ENCODE measurements at places on chromosomes 6 and 20. TPM values are rescaled to one million over a fixed set of nuclear protein-coding genes. Genes with fewer than 3 reads are reported as not detected.

F13A1 gene
- total RNA-seq, result 0.24 TPM

ACTL10 gene
- total RNA-seq, result 0.36 TPM

MARCKS gene
- total RNA-seq, result 158 TPM

ERVFRD-1 gene
- total RNA-seq, result not detected

DNA sequence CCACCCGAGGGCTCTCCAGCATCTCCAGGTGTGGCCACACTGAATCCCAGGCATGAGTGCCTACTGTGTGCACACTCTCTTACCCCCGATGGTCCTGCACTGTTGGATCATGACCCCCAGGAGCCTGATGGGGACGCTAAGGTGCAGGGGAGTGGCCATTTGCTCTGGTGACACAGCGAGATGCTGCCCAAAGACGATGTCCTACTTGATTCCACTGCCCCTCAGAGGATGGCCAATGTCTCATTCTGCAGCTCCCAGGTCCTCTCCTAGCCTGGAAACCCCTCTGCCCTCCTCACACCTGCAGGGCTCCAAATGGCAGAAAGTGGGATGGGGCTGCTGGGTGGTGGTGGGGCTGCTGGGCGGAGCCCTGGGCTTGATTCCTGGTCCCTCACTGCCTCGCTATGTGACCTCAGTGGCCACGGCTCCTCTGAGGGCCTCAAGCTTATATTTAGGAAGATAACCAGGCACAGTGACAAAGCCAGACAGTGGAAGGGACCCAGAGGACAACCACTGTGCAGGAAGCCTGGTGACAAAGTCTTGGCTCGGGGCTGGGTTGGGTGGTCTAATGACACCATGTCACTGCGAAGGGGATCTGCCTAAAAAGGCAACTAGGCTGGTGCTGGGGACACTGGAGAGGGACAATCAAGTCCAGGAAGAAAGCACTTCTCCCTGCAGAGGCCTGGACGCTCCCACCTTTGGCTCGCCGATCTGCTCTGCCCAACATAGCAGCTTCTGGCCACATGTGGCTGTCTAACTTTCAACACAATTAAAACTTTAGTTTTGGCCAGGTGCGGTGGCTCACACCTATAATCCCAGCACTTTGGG, 28.4 kb downstream of the TGM2 start:
- no peak for DNase-seq
- H3K36me3 ChIP-seq, result no peaks in the 10 kb centered on the region
- H3K4me1 ChIP-seq, result no peaks in the 10 kb centered on the region
- no peak overlapping the region for H3K4me3 ChIP-seq
- no peak overlapping the region for H3K27ac ChIP-seq
- H3K27me3 ChIP-seq, result peaks cover 12% of the 10 kb centered on the region

SNPH gene
- 2.7 TPM for total RNA-seq

DNA sequence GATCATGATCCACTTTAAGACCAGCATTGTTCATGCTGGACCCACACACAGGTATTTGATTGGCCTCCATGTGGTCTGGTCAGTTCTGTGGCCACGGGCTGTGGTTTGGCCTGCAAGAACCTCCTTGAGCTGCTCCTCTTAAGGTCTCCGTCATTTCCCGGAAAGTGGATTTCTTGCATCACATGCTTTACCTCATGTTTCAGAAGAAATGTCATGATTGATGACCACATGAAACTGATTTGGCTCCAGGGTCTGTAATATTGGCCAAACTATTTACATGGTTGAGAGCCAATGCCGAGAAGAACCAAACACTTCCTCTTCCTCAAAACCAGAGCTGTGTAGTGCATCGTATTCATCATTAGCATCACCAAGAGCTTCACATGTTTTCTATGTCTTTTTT, 13.2 kb upstream of the RSPH3 start:
- no peak for DNase-seq
- H3K36me3 ChIP-seq, result no peaks in the 10 kb centered on the region
- no peaks in the 10 kb centered on the region for H3K4me1 ChIP-seq
- no peaks in the 10 kb centered on the region for H3K27me3 ChIP-seq
- no peak overlapping the region for H3K4me3 ChIP-seq

DNA sequence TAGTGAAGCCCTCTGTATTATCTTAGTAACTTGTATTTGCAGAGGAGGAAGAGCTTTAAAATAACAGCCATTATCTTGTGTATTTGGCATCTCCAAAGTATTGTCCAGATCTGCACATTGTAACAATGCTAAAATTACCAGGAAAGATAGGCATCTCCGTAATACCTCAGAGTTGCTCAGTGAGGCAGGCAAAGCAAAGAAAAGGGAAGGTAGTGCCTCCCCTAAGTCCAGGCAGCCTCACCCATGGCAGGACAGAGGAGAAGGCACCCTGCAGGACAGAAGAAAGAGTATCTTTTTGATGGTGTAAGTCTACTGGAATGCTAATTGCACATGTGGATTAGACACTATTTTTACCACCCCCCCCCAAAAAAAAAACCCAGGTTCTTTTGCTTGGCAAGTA, 13.6 kb upstream of the SSTR4 start:
- peaks cover 27% of the 10 kb centered on the region for H3K4me1 ChIP-seq
- no peak for DNase-seq
- no peaks in the 10 kb centered on the region for H3K36me3 ChIP-seq

SEMG1 gene
- total RNA-seq, result not detected

DNA sequence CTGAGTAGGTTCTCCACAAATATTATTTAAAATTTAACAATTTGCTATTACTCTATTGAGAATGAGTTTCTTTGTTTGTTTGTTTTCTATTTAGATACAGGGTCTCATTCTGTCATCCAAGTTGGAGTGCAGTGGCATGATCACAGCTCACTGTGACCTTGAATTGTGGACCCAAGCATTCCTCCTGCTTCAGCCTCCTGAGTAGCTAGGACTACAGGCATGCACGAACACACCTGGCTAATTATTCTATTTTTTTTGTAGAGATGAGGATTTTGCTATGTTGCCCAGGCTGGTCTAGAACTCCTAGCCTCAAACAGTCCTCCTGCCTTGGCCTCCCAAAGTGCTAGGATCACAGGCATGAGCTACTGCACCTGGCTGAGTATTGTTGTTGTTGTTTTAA, 122.2 kb downstream of the PHF3 start:
- peaks cover 7% of the 10 kb centered on the region for H3K36me3 ChIP-seq
- no peaks in the 10 kb centered on the region for H3K4me1 ChIP-seq
- no peak overlapping the region for H3K27ac ChIP-seq
- no peak for DNase-seq

DNA sequence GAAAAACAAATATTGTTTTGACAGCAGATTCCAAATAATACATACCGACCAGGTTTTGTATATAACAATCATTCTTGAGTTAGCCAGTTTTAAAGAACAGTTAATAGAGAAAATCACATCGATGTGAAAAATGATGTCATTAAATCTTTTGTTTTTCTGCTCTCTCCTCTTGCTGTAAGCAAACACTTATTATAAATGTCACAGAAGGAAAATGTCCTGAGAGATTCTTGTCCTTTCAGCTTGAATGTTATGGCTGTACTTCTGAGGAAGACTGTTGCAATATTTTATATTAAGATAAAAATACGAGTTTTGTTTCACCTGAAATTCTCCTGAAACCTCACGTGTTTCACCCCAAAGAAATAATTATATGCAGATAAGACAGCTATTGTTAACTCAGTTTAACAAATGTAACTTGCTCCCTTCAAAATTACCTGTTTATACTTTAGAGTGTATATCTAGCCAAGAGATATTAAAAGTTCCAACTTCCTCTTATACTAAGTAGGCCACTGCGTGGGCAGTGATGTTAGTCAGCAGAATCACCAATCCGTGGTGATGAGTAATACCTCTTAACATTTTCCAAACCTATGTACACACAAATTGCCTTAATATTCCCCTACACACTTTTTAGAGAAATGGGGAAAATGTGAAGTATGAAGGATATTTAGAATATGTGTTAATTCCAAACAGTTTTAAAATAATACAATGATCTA, 1111.4 kb upstream of the CITED2 start:
- no peak overlapping the region for H3K4me3 ChIP-seq
- H3K4me1 ChIP-seq, result peaks cover 8% of the 10 kb centered on the region
- H3K27ac ChIP-seq, result peak overlapping the region; percentile 12

- H3K4me3 ChIP-seq, result no peak overlapping the region
- no peak overlapping the region for H3K27ac ChIP-seq
- H3K27me3 ChIP-seq, result no peaks in the 10 kb centered on the region
- peaks cover 35% of the 10 kb centered on the region for H3K36me3 ChIP-seq
- DNase-seq, result no peak
Measured at GRCh38 chr6:128379577-128379976, 140.8 kb downstream of the PTPRK start.

SPATA25 gene
- 4.2 TPM for total RNA-seq

DNA sequence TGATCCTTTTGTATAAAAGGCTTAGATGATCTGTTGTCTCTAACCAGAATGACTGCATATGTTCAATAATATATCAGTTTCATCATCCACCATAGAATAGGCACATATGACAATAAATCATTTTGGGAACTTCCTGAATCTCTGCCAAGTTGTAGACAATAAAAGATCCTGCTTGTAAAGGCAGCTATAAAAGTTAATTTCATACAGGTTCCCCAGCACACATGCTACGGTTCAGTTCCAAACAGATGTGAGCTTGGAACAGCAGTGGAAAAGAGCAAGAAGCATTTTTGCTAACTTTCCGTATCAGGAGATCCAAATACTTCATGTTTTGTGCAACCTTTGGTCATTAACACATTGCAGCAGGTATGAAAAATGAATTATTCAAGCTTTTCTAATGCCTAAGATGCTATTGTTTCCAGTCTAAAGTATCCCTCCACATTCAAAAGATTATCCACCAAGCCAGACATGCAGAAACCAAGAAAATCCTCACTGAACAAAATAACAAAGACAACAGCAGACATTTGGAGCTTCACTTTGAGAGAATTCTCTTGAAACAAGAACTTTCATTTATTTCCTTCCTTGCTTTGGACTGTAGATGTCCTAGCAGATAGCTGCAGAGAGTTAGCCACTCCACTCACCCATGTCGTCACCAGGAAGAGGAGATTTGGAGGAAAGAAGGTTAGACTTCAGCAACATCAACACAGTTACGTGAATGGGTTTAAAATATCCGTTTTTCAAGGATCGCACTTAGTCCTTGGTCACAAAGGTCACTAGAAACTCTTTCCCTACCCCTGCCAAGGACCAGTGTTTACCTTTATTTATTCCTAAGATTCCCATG, 453.5 kb upstream of the JARID2 start:
- H3K27ac ChIP-seq, result no peak overlapping the region
- no peak overlapping the region for H3K4me3 ChIP-seq
- peaks cover 15% of the 10 kb centered on the region for H3K4me1 ChIP-seq

DNA sequence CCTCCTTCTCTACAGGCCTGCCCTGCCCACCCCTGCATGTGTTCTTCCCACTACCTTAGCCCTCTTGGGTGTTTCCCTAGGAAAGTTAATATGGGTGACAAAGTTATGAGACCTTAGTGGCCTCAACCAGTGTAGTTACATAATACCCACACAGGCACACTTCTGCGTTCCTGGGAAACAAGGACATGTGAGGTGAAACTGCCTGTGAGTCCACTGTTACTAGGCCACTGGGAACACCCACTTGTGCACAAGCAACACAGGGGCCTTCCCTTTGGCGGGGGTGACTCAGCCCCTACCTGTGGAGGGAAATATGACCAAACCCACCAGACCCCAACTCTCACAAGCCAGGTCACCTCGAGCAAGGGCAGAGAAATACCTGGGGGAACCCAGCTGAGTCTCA, 12.8 kb downstream of the PI16 start:
- DNase-seq, result no peak
- no peaks in the 10 kb centered on the region for H3K27me3 ChIP-seq
- peak overlapping the region; percentile 59 for H3K27ac ChIP-seq
- H3K4me1 ChIP-seq, result no peaks in the 10 kb centered on the region
- H3K36me3 ChIP-seq, result peaks cover 16% of the 10 kb centered on the region
- no peak overlapping the region for H3K4me3 ChIP-seq

ALDH5A1 gene
- 14.6 TPM for total RNA-seq

- H3K36me3 ChIP-seq, result peaks cover 18% of the 10 kb centered on the region
- H3K27me3 ChIP-seq, result no peaks in the 10 kb centered on the region
- no peaks in the 10 kb centered on the region for H3K4me1 ChIP-seq
- no peak overlapping the region for H3K4me3 ChIP-seq
- DNase-seq, result no peak
Measured at GRCh38 chr20:25483431-25484132, 76.1 kb downstream of the GINS1 start.

- no peak for DNase-seq
- H3K4me3 ChIP-seq, result no peak overlapping the region
- no peak overlapping the region for H3K27ac ChIP-seq
- peaks cover 9% of the 10 kb centered on the region for H3K4me1 ChIP-seq
- H3K27me3 ChIP-seq, result no peaks in the 10 kb centered on the region
Measured at GRCh38 chr20:48277266-48277665, 492.0 kb upstream of the SULF2 start.

CRYBG1 gene
- total RNA-seq, result 3.0 TPM

GRCh38 chr6:64591676-64592036, 956.1 kb downstream of the PHF3 start:
- H3K27ac ChIP-seq, result no peak overlapping the region
- H3K4me3 ChIP-seq, result no peak overlapping the region
- no peak for DNase-seq
- no peaks in the 10 kb centered on the region for H3K36me3 ChIP-seq
- no peaks in the 10 kb centered on the region for H3K27me3 ChIP-seq
- H3K4me1 ChIP-seq, result peaks cover 3% of the 10 kb centered on the region

DNA sequence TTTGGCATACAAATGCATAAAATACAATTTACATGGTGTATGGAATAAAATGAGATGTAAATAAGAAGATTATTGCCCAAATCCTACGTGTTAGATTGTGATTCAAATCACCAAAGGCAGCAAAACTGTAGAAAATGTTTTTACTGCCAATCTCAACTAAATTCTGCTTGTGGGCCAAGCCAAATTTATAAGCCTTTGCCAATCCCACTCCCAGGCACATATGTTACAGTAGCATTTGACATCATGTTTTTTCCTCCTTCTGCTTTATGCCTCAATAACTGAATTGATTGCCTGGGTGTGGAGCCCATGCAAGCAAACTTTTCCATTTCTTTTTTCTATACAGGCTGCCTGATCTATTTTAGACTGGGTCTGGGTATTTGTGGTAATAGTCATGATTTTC, 36.3 kb upstream of the LRRC1 start:
- H3K36me3 ChIP-seq, result peaks cover 2% of the 10 kb centered on the region
- no peak for DNase-seq
- H3K27ac ChIP-seq, result no peak overlapping the region
- H3K27me3 ChIP-seq, result no peaks in the 10 kb centered on the region

DEFB112 gene
- total RNA-seq, result not detected

SCP2D1 gene
- total RNA-seq, result not detected

PPIL1 gene
- total RNA-seq, result 53.2 TPM

Data from progenitor cell of endocrine pancreas (in vitro differentiated cells).